ENCODE measurements at places on chromosomes 3 and 15.
A peak's percentile ranks its signal among the peaks of the same experiment; 100 is the strongest.

DNA sequence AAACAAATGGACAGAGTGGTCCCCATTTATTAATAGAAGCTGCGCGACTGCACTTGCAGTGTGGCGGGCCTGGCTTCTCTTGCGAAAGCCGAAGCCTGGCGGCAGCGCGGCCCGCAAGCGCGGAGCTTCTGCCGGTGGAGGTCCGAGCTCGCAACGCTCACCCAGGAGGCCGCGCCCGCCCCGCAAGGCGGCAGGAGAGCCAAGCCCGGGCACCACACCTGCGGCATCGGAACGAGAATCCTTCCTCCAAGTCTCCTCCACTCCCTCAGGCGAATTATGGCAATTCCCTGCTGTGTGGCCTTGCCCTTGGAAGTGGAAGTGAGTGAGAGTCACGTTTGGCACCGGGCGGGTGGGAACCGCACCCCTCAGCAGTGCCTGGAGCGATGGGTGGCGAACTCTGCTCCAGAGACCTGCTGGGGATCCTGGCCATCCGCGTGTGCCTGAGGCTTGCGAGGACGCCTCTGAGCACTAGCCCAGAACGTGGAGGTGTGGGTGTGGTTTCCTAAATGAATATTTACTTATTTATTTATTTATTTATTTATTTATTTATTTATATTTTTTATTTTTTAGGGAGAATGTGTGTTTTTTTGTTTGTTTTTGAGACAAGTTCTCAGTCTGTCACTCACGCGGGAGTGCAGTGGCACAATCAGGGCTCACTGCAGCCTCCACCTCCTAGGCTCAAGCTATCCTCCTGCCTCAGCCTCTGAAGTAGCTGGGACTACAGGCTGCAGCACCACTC is 133.7 kb upstream of the UBE2E1 start:
- DNase-seq, result no peak

DNA sequence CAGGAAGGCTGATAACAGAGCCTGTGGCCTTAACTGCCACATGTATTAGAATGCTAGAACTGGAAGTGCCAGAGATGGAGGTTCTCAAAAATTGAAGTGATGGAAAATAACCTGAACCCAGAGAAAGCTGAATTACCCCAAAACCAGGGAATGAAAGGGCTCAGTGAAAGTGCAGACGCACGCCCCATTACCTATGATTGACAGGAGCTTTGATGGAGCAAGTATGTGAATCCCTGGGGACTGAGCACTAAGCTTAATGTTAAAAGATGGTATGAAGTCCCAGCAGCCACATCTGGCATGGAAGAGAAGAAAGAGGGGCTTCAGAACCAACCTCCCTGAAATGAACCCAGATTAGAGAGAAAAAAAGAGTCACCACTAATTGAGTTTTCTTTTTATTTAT is 118.4 kb upstream of the FHIT start:
- DNase-seq, result no peak

DNA sequence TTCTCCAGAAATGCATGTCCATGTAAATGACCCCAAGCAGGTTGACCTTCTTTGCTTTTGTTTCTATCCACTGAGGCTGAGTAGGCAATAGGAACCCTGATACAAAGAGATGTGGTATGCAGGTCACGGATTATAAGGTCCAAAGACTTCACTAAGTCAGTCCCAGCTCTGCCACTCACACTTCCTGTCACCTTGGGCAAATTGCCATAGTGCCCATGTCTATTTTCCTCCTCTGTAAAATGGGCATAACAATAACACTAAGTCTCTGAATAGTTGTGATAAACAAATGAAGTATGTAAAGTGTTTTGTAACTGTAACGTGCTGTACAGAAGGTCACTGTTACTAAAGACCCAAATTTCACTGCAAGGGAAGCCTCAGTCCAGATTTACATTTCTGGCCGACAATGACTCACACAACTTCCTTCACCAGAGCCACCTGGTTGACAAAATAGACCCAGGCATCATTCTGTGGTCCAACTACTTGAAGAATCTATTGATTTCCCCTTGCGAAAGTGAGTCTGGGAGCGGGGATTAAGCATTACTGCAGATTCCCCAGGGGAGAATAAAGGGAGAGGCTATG is 175.4 kb upstream of the LPP start:
- no peak for DNase-seq

- no peak for DNase-seq
These were observed 28.2 kb upstream of the PIAS1 start for GRCh38 chr15:68025835-68026424.

DNA sequence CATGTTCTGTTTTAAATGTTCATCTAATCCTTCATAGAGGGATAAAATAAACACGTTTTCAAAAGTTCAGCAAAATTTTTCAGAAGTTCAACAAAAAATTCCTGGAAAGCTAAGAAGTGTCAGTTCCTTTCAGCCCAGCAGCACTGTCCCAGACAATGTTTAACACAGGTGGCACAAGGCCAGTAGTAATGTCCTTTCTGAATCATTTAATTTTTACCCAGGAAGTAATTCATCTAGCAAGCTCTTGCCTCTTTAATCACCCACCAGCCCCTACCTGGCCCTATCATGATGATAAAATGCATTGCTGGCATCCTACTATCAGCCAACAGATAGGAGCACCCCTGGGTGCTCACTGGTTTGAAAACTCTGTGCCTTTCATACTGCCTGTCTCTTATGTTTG is 627.1 kb upstream of the ADAMTS9 start:
- DNase-seq, result no peak

DNA sequence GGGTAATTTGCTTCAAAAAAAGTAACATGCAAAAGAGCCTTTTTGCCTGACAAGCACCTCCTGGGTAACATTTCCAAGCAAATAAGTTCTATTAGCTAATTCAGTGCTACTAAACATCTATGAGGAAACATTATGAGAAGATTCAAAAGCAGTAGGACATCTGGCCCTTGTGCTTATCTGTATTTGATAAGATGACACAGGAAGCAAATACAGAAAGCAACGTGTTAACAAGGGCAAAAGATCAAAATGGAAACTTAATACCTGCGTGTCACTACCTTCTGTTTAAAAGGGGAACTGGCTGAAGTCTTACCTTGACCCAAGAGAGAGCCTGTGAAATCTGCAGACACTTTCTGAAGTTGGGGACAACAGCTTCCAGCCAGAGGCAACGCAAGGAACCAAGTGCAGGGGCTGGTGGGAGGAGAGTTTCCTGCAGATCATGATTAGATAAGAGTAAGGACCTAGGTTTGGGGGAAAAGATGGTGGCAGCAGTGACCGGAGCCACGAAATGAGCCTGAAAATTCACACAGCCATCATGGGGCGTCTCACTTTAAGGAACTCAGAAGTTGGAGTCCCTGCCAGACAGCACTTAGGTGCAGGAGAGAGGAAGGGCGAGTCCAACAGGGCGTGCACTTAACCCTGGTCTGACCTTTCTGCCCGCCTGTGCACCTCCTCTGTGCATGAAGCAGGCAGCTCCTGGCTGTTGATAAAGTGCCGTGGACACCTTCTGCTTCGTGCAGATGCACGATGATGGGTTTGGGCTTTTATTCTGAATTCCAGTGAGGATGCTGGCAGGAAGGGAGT is 153.6 kb upstream of the BHLHE40 start:
- no peak for DNase-seq

- no peak for DNase-seq
These were observed 23.4 kb upstream of the ACAP2 start for GRCh38 chr3:195466251-195466650.

GRCh38 chr3:192696943-192697587 is 30.3 kb downstream of the FGF12 start:
- no peak for DNase-seq

- no peak for DNase-seq
These were observed 4.8 kb downstream of the GPR15 start for GRCh38 chr3:98536456-98537017.

GRCh38 chr3:9879830-9880549 is at the start of gene CIDEC:
Gene CIDEC (minus strand): TSS chr3:9880253. CDS start chr3:9878486, 1,767 bp downstream.
- no peak for DNase-seq

GRCh38 chr3:124033360-124034015 is 41.6 kb upstream of the ROPN1 start:
- no peak for DNase-seq

- no peak for DNase-seq
These were observed 23.0 kb downstream of the KY start for GRCh38 chr3:134627831-134628230.

GRCh38 chr3:38454884-38455638 is 1.4 kb downstream of the ACVR2B start:
- peak; percentile 52 for DNase-seq

DNA sequence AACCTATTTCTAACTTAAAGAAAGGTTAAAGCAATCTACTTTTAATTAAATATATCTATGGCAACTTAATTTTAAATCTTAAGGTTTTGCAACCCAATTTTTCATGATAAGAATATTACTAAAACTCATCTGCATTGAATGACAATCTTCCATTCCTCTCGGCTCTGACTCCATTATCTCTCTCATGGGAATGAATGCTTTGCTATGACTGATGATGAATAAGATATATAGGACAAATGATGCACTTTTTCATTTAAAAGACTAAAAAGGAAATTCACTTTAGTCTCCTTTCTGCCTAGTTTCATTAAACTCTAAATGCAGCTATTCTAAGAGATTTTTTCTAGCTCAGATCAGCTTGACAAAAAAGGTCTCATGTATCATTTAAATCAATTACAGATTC is 68.7 kb downstream of the GBE1 start:
- DNase-seq, result no peak

DNA sequence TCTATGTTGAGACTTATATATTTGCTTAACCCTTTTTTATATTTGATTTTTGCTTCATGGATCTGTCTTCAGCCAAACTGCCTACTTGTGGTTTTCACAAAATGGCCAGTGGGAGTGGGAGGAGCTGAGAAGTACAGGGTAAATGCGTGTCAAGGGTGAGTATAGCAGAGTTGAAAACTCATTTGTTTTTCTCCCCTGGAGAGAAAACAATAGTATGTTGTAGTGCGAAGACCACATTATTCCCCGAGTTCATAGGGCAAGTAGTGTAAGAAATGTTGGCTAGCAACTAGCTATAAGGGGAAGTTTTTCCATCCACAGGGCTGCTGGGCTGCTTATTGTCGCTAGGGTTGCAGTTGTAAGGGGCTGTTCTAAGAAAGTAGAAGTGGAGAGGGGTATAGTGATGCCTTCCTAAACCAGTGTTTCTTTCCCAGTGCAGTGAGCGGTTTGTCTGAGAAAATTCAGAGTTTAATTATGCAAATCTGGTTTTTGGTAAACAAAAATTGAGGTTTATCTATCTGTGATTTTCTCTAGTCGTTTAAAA is 153.8 kb upstream of the AZI2 start:
- no peak for DNase-seq

GRCh38 chr3:158528076-158528674 is 42.8 kb upstream of the MLF1 start:
- no peak for DNase-seq

DNA sequence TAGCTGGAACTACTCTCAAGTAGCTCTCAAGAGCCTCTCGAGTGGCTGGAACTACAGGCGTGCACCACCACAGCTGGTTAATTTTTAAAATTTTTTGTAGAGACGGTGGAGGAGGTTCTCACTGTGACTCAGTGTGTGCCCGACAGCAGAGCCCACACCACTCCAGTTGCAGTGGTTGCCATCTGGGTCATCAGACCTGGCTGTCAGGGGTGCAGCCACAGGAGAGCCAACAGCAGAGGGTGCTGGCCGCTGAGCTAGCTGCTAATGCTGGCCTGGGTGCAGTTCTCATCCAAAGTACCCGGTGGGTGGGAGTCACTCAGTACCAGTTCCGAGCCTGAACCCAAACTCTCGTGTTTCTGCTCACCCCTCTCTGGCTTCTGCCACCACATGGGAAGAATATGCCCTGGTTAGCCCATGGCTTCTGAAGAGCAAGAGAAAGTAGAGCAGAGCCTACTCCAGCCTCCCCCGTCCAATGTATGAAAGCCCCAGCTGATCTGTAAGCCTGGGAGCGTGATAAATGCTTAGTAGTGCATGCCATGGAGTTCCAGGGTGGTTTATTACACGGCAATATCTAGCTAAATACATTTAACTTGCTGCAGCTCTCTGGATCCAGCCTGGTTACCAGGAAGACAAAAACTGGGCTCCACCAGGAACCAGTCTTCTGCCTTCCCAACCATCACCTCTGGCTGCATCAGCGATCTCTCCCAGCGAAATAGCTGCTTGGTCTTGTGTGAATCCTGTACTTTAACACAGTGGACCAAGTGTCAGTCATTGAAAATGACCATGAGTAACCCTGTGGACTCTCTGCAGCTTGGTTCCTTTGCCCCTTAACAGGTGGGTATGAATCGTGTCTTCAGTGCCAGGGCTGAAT is 17.1 kb downstream of the UMPS start:
- no peak for DNase-seq
